Upper lobe of right lung (tissue), 1 donor: ENCODE measurements at places on chromosomes 5 and 9.

DNA sequence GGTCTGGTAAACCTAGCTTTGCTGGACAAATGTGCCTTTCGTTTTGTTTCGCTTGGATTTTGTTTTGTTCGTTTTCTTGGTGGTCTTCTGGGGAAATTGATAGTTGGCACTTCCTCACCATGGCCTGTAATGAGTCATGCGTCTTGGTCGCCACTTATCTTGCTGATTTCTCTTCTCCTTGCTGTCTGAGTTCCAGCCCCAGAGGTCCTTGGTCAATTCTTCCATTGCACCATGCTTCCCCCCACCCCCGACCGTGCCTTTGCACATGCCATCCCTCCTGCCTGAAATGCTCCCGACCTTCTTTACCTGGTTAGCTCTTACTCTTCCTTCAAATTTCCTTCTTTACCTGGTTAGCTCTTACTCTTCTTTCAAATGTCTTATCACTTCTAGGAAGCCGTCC, 168.7 kb upstream of the MSX2 start:
- H3K27me3 ChIP-seq, result no peaks in the 10 kb centered on the region
- H3K27ac ChIP-seq, result no peak overlapping the region
- H3K36me3 ChIP-seq, result no peaks in the 10 kb centered on the region

DNA sequence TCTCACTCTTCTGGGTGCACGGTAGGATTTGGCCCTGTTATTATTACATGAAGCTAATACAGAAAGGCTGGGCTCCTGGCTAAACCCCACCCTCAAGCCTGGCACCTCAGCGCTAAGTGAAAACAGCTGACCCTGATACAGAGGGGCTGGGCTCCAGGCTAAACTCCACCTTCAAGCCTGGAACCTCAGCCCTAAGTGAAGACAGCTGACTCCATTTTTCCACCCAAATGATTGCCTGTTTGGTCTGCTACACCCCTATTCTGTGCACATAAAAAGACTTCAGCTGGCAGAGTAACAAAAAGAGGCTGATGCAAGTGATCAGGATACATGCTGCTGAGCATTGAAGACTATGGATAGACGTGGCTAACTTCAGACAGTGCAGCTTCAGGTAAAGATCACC, 148.4 kb upstream of the CLINT1 start:
- no peaks in the 10 kb centered on the region for H3K4me1 ChIP-seq
- no peak for DNase-seq
- H3K27ac ChIP-seq, result no peak overlapping the region
- H3K27me3 ChIP-seq, result no peaks in the 10 kb centered on the region
- H3K36me3 ChIP-seq, result no peaks in the 10 kb centered on the region

GRCh38 chr5:97624886-97625285, 441.8 kb upstream of the RIOK2 start:
- H3K27ac ChIP-seq, result no peak overlapping the region
- H3K4me1 ChIP-seq, result no peaks in the 10 kb centered on the region
- no peaks in the 10 kb centered on the region for H3K36me3 ChIP-seq
- H3K4me3 ChIP-seq, result no peak overlapping the region

- H3K4me3 ChIP-seq, result no peak overlapping the region
- peaks cover 8% of the 10 kb centered on the region for H3K27me3 ChIP-seq
- H3K27ac ChIP-seq, result no peak overlapping the region
- no peaks in the 10 kb centered on the region for H3K4me1 ChIP-seq
These were observed 7.9 kb downstream of the PRUNE2 start for GRCh38 chr9:76897804-76898525.

DNA sequence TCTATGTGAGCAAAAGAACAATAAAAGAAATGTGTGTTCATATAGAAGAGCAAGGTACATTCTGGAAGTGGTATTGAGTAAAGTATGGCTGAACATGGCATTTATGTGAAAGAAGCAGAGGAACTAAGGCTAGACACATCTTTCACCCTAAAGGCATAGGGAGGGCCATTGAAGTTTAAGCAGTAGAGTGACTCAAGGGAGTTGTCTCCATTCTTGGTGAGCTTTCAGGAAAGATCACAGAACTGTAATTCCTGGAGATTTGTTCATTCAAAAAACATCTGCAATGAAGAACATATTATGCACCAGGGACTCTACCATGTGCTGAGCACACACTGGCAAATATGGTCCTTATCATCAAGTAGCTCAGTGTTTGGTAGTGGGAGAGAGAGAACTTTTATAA, 24.8 kb upstream of the HTR1A start:
- H3K27ac ChIP-seq, result no peak overlapping the region
- no peak overlapping the region for H3K4me3 ChIP-seq
- H3K36me3 ChIP-seq, result no peaks in the 10 kb centered on the region
- H3K4me1 ChIP-seq, result no peaks in the 10 kb centered on the region
- H3K27me3 ChIP-seq, result no peaks in the 10 kb centered on the region

DNA sequence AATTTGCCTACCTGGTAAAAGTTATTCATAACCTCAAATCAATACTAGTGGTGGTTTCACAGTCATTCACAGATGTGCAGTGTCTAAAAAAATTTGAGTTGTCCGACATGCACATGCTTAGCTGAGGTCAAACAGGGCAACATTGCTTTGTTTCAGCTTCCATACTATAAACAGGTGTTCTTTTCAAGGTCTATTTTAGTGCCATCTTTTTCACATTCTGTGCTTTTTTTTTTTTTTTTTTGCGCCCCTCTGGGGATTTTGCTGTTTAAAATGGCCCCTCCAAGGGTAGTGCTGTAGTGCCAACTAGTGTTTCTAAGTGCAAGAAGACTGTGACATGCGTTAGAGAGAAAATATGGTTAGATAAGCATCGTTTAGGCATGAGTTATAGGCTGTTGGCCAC, 14.5 kb downstream of the PHAX start:
- no peak for DNase-seq
- H3K36me3 ChIP-seq, result peaks cover 46% of the 10 kb centered on the region
- no peak overlapping the region for H3K27ac ChIP-seq
- H3K4me1 ChIP-seq, result no peaks in the 10 kb centered on the region
- no peaks in the 10 kb centered on the region for H3K27me3 ChIP-seq

DNA sequence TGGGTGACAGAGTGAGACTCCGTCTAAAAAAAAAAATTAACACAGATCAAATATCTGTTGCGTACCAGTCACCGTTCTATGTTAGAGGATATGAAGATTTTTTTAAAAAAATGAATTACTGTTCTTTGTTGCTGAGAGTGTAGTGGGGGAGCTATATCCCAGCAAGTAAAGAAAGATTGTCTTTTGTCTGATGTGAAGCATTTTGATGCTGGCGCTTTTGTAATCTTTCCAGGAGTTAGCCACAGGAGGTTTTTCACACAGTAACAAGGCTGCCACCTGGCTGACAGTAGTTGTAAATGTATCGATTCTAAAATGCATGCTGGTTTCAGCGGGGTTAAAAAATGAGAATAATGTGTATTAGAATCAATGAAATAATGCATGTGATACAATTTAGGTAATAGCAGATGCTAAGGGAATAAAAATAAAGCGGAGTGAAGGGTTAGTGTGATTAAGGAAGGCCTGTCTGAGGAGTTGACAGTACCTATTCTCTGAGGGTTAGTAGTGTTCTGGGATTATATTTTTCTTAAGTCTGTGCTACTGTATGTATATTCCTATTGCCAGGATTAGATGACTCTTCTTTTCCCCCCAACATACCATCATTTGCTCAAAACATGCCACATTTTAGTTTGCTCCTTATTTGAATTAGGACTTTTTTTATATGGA, 3.4 kb downstream of the LMNB1 start:
- H3K27me3 ChIP-seq, result no peaks in the 10 kb centered on the region
- peaks cover 18% of the 10 kb centered on the region for H3K4me1 ChIP-seq
- H3K4me3 ChIP-seq, result no peak overlapping the region
- no peak for DNase-seq

GRCh38 chr5:100909034-100909433, 6.0 kb upstream of the ST8SIA4 start:
- no peaks in the 10 kb centered on the region for H3K36me3 ChIP-seq
- H3K4me1 ChIP-seq, result peaks cover under 1% of the 10 kb centered on the region
- H3K27me3 ChIP-seq, result no peaks in the 10 kb centered on the region
- no peak overlapping the region for H3K27ac ChIP-seq

GRCh38 chr9:14318934-14319580, 5.1 kb upstream of the NFIB start:
- H3K27ac ChIP-seq, result peak overlapping the region; percentile 96
- H3K27me3 ChIP-seq, result no peaks in the 10 kb centered on the region
- H3K36me3 ChIP-seq, result no peaks in the 10 kb centered on the region
- H3K4me3 ChIP-seq, result peak overlapping the region; percentile 73
- peaks cover 48% of the 10 kb centered on the region for H3K4me1 ChIP-seq

GRCh38 chr5:77333036-77333435, 122.6 kb downstream of the PDE8B start:
- no peak for DNase-seq
- H3K27me3 ChIP-seq, result no peaks in the 10 kb centered on the region
- no peak overlapping the region for H3K27ac ChIP-seq
- H3K4me3 ChIP-seq, result no peak overlapping the region

- H3K4me1 ChIP-seq, result no peaks in the 10 kb centered on the region
- H3K27me3 ChIP-seq, result no peaks in the 10 kb centered on the region
- no peak overlapping the region for H3K4me3 ChIP-seq
- no peak overlapping the region for H3K27ac ChIP-seq
- DNase-seq, result no peak
These were observed 65.6 kb downstream of the HOMER1 start for GRCh38 chr5:79448336-79448735.

DNA sequence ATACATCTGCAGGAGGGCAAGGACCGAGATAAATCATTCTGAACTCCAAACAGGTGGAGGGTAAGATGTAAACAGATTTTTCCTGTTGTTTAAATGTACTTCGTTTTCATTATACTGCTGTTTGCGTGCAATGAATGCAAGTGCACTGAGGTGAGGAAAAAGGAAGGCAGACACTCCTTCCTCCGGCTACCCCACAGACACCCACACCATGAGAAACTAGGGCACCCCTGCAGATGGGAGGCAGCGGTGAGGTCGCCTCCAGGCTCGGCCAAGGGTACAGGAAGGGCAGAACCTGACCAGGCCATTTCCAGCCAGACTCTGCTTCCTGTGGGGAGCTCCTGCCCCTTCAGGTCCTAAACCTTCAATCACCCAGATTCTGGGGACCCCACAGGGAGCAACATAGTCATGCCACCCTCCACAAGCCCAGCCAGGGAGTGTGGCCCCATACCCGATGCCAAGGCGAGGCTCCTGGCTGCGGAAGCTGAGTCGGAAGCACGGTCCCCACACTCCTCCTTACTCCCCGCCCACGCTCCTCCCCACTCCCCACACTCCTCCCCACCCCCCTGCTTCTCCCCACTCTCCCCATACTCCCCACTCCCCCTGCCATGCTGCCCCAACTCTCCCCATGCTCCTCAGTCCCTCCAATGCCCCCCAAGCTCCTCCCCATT, 37.1 kb downstream of the VAV2 start:
- no peak overlapping the region for H3K27ac ChIP-seq
- no peaks in the 10 kb centered on the region for H3K27me3 ChIP-seq
- H3K4me1 ChIP-seq, result peaks cover 43% of the 10 kb centered on the region

GRCh38 chr5:95178046-95178651, 106.7 kb downstream of the MCTP1 start:
- no peak for DNase-seq
- H3K4me1 ChIP-seq, result no peaks in the 10 kb centered on the region
- no peaks in the 10 kb centered on the region for H3K27me3 ChIP-seq
- no peak overlapping the region for H3K4me3 ChIP-seq
- no peaks in the 10 kb centered on the region for H3K36me3 ChIP-seq
- no peak overlapping the region for H3K27ac ChIP-seq

DNA sequence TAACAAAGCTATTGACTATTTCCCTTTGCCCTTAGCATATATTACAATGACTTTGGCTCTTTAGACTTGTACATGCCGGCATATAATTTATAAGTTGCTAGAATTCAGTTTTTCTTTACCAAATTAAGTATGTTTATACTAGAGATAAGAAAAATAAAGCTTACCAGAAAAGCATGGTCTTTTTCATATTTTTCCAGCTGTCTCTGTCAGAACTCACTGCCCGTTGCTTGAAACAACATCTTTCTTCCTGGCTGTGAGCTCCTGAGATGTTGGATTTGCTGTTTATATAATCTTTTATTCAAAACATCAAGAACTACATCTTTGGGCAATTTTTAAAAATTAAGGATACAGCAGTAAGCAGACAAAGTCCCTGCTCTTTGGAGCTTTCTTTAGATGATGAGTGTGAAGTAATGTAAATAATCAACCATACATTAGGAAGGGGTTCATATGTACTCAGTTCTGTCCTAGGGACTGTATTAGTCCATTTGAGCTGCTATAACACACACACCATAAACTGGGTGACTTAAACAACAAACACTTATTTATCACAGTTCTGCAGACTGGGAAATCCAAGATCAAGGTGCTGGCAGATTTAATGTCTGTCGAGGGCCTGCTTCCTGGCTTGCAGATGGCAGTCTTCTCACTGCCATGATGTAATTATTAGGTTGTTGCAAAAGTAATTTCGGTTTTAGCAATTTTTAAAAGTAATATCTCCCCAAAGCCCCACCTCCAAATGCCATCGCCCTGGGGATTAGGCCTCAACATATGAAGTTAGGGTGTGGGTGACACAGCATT, 45.4 kb upstream of the RANBP3L start:
- no peak for DNase-seq
- no peaks in the 10 kb centered on the region for H3K36me3 ChIP-seq
- no peaks in the 10 kb centered on the region for H3K4me1 ChIP-seq
- no peak overlapping the region for H3K27ac ChIP-seq

DNA sequence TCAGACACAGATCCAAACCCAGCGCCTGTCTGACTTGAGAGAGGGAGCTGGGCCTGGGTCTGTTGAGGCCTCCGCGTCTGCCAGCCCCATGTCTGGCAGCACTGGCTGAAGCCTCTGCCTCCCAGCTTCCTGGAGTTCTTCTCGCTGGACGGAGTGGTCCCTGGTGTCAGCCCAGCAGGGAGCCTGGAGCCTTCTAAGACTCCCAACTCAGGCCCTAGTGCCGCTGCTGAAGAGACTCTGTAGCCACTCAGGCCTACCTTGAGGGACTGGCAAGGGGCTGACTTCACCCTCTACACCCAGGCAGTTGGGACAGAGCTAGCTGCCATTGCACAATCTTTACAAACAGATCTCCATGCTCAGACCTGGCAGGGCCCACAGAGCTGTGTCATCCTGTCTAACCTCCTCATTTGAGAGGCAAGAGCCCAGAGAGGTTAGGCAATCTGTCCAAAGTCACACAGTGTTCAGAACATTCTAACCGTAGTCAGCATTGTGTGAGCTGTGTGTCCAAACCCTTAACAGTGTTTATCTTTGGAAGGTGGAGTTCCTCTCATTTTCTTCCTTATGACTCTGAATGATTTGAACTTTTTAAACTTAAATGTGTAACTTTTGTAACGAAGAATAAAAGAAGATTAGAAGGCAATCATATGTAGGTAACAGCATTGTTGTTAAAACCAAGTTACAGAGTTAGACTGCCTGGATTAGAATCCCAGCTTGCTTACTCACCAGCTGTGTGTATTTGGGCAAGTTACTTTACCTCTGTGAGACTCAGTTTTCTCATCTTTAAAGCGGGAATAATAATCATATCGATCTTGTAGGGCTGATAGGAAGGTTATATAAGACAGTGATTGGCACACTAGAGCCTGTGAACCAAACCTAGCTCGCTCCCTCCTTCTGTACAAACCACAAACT, 4.6 kb upstream of the DUSP1 start:
- H3K36me3 ChIP-seq, result no peaks in the 10 kb centered on the region
- H3K27ac ChIP-seq, result peak overlapping the region; percentile 99
- H3K27me3 ChIP-seq, result no peaks in the 10 kb centered on the region
- H3K4me3 ChIP-seq, result no peak overlapping the region
- DNase-seq, result peak; percentile 92
- H3K4me1 ChIP-seq, result peaks cover 67% of the 10 kb centered on the region

GRCh38 chr9:93665637-93666438, 89.5 kb downstream of the PHF2 start:
- H3K36me3 ChIP-seq, result peaks cover 39% of the 10 kb centered on the region
- no peaks in the 10 kb centered on the region for H3K4me1 ChIP-seq
- no peaks in the 10 kb centered on the region for H3K27me3 ChIP-seq
- H3K4me3 ChIP-seq, result no peak overlapping the region

GRCh38 chr5:170312666-170313065, 15.1 kb upstream of the LCP2 start:
- peaks cover 22% of the 10 kb centered on the region for H3K4me1 ChIP-seq
- no peak for DNase-seq
- H3K4me3 ChIP-seq, result no peak overlapping the region
- no peaks in the 10 kb centered on the region for H3K36me3 ChIP-seq
- no peaks in the 10 kb centered on the region for H3K27me3 ChIP-seq
- H3K27ac ChIP-seq, result no peak overlapping the region
